Right kidney (tissue), 9 donors: ENCODE measurements at places on chromosomes 7 and 10.

DNA sequence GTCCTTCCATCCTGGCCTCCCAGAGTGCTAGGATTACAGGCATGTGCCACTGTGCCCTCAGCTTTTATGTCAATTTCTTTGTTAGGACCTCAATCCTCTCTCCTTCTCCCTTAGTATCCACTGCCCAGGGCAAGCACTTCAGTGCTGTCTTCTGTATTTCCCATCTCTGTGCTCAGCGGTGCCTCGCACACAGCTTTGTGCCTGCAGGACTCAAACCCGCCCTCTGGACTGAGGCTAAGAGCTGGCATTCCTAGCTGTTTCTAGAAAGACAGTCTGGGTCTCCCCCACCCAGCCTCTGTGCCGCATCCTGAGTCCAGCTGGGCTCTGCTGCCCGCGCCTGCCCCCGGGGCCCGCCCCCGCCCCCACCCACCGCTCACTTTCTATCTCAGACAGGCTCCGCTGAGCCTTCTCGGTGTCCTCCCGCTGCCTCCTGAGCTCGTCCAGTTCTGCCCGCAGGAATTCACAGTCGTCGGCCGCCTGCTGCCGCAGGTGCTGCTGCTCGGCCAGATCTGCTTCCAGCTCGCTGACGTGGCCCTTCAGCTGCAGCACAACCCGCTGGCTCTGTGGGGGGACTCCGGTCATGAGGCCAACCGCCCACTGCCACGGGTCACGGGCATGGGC is 67.3 kb downstream of the SPDYE5 start:
- DNase-seq = peak; percentile 26

DNA sequence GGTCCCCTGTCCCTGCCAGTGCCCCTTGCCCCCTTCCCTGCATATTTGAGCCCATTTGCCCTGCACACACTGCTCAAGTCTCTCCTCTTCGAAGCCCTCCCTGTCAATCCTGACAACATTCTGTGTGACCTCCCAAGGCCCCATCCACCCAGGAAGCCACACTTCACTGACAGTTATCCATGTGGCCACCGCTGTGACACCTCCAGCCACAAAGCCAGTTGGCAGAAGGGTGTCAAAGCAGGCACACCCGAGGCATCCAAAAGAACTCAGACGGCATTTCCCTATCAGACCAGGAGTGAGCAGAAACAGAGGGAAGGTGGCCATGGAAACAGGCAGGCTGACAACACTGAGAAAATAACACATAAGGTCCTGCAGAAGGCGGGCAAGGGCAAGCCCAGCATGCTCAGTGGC is 4.6 kb downstream of the POLM start:
- no peak for DNase-seq

GRCh38 chr10:35423505-35424306 is 87.4 kb downstream of the CCNY start:
- no peak for DNase-seq

DNA sequence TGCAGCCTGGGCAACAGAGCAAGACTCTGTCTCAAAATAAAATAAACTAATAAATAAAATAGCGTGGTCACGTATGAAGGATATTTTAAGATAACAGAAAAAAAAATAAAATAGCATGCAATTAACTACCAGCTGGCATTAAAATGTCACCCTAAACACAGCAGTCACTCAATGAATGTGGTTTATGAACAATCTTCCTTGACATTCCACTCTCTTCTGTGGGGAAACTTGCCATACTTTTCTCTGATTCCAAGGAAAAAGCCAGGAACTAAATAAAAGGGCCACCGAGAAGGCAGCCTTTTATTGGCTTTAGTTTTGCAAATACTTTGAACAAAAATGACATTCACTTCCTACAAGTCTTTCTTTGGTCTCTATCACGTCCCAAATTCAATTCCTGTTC is 266.6 kb downstream of the PARD3 start:
- no peak for DNase-seq

GRCh38 chr10:93376372-93377293 is 105.5 kb downstream of the MYOF start:
- peak; percentile 63 for DNase-seq

GRCh38 chr7:2639181-2639681 is 7.4 kb downstream of the TTYH3 start:
- no peak for DNase-seq

GRCh38 chr10:8158193-8159071 is 103.9 kb downstream of the GATA3 start:
- no peak for DNase-seq

- no peak for DNase-seq
These were observed 9.0 kb downstream of the PRKAG2 start for GRCh38 chr7:151867912-151868311.

- no peak for DNase-seq
These were observed 56.7 kb downstream of the C10orf120 start for GRCh38 chr10:122642726-122643605.

DNA sequence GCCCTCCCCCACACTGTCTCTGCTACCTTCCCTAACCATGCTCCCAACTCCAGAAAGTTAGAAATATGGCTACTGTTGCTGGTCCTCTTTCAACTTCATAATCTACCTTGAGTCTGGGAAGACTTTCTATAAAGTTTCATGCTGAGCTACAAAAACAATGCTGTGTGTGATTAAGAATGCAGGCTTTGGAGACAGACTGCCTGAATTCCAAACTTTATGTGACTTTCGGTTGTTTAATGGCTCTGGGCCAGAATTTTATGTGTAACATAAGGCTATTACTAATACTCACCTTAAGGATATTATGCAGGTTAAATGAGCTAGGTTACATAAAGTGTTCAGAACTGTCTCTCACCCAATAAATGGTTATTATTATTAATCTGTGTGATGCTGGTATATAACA is 19.1 kb downstream of the BET1 start:
- DNase-seq = no peak

- DNase-seq = no peak
These were observed 69.3 kb downstream of the AP3M1 start for GRCh38 chr10:74081192-74081803.

DNA sequence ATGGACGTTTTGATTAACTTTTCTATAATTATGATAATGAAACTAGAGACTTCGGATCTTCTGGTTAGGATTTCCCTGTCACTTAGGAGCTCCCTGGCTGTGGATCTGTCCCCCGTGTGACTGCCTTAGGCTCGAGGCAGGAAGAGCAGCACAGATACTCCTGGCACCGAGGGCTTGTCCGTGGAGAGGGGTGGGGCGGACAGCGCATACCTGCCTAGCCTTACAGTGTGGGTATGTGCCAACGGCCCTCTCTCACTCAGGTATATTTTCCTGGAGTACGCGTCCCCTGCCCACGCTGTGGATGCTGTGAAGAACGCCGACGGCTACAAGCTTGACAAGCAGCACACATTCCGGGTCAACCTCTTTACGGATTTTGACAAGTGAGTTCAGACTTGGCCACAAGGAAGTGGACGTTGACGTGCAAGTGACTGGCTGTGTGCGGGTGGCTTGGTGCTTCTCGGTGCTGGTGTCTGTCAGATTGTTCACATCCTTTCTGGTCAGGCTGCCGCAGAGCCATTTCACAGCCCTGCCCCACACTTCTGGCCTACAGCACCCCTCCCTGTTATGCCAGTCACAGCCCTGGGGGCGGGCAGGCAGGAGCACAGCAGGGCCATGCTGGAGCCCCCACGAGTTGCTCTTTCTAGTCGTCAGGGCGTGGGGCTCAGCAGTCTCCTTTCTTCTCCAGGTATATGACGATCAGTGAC is 7.9 kb downstream of the EIF3B start:
- DNase-seq = no peak

DNA sequence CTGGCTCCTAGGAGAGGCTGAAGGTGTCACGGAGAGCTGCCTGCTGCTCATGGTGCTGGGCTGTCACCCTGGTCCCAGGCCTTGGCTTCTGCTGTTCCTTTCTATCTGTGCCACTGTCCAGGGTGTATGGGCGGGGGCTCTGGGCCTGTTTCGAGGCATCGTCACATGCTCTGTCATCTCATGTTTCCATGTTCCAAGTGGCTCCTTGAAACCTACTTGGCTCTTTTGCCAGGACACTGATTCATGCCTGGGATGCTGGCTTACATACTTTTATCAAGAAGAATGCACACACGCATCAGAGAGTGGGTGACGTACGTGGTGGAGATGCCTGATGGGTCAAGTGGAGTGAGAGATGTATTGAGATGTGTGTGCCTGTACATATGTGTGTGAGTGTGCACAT is 50.9 kb downstream of the ADCY1 start:
- no peak for DNase-seq

- DNase-seq = peak; percentile 18
These were observed 3.8 kb downstream of the PTER start for GRCh38 chr10:16440396-16441133.

DNA sequence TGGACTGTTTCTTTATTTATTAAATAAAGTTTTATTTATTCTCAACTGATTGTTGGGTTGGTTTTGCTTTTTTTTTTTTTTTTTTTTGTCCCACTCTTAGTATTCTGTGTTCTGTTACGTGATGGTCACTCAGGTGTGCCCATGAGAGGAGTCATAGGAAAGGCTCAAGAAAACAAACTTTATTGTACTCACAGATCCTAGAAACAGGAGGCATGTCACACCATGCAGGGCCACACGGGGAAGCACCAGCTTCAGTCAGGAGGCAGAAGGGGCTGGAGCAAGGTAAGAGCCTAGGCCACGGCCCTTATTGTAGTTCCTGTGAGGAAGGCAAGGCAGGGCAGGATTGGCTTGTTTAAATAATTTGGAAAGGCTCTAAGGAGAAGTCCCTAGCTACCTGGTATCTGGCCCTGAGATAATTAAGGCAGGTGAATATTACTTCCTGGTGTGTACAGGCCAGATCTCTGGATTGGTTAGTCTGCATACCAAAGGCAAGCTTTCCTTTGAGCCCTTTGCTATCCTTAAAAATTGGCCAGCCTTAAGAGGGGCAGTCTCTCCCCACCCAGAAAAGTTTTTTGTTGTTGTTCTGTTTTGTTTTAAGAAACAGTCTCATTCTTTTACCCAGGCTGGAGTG is 8.3 kb downstream of the ATOH7 start:
- no peak for DNase-seq

DNA sequence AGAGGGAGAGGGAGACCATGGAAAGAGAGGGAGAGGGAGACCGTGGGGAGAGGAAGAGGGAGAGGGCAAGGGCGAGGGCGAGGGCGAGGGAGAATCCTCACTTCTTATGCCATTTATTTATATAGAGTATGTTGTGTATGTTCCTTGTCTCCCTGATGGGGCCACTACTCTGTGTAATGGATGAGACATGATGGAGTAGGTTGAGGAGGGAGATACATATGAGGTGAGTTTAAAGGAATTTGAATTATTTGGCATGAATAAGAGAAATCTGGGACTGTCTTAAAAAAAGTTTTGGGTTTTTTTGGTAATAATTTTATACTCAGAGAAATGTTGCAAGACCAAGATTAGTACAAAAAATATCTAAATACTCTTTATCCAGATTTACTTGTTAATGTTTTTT is 20.1 kb downstream of the CCSER2 start:
- DNase-seq = no peak

DNA sequence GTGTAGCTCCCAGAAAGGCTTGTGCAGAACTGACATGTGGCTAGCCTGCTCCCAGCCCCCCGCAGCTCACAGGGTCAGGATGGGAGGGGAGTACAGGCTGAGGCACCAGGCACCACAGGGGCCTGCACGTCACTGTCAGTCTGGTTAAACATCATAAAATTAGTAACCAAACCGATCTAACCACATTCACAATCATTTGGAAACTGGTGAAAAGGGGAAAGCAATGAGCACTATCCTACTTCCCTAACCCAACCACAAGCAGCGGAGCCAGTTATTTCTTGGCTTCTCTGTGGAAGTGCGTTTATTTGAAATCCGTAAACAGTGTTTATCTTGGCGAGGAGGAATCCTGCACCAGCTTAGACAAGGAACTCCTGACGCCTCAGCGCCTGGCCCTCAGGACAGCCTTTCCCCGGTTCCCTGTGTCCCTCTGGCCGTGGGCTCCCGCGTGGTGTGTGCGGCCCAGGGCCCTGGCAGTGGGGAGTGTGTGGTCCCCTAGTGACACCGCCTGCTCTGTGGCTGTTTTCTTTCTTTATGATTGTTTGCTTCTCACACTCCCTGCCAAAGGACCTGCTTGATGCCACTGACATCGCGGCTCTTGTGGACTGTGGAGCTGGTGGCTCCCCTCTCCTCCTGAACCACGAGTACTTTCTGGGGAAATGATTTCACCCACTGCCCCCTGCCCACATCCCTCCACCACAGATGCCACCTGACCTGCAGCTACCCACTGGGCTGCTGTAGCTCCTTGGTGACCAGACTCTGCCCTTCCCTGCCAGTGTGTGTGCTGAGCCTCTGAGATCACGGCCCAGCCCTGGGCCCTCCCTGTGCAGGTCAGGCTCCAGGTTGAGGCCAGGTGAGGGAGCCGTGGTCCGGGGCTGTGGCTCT is 38.0 kb downstream of the INPP5A start:
- peak; percentile 44 for DNase-seq

DNA sequence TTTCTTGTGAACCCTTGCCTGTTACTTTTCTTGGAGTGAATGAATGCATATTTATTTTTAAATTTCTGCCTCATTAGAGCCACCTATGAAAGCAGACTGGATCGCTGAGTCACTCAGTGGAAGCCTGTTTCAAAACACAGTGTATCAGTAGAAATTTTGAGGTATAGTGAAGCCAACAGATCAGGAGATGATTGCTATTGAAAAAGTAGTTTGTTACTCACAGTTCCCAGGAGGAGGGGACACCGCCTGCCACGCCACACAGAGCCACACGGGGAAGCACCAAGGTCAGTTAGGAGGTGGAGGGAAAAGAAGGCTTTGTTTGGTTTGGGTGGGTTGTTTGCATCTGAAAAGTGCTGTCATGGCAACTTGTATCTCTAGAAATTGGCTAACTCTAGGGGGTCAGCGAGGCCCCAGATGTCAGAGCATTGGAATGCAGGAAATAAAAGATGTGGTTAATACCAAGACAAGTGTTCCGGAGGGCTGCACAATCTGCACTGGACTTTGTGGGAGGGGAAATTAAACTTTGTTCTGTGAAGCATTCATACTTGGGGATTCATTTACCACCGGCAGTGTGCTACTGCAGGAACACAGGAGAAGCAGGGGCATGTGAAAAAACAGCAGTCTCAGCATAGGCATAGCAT is 106.4 kb upstream of the SDK1 start:
- DNase-seq = no peak

DNA sequence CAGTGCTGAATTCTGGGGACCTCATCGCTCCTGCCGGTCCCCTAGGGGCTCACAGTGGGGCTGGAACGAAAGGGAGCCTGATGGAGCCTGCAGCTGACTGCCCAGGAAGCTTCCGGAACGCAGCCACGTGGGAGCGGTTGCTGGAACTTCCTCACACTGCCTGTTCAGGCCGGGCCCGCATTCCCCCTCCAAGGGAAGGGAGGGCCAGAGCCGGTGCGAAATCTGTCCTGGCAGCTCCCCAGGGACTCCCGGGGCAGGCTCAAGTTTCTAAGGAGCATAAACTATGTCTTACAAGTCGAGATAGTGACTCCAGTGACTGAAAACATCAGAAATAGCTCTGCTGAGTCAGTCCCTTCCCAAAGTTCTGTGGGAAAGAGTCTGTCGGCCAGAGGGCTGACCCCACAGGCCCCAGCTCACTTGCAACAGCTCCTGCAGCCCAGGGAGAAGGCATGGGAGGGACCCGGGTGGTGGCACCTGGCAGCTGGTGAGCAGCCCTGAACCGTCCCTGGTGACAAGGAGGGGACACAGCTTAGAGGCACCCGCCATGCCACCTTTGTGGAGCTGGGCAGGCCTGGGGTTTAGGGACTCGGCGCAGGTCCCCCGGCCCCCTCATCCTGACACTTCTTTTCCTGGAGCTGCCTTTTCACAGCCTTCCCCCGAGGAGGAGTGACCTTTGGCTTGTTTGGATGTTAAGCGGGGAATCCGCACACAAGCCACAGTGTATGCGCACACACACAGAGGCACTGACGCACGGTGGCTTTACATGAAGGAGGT is 47.6 kb downstream of the PDGFA start:
- no peak for DNase-seq
